Stimulated activated naive CD4-positive, alpha-beta T cell treated with Interleukin-2 at 50 U/mL for 16 hours (primary cell): ENCODE measurements at places on chromosomes 2 and 18.

DNA sequence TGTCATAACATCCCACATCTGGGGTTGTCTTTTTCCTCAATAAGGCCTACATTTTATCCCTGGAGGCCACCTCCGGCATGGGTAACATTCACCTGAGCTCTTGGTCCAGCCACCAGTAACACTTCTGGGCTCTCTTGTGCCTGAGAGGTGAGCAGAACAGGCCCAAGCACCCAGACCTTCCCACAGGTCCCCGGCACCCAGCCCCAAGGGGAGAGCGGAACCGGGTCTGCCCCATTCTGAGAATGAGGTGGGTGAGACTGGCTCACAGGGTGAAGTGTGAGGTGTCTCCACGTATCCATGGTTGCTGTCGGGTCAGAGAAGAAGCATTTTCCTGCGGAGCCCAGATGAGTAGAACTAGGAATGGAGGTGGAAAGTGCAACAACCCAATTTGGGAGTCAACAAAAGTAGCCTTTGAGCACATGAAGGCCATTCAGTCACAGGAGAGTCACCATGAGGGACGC, 496.7 kb upstream of the MYT1L start:
- no peak for DNase-seq

- DNase-seq, result no peak
These were observed 428.7 kb upstream of the ACVR2A start for GRCh38 chr2:147416099-147416498.

DNA sequence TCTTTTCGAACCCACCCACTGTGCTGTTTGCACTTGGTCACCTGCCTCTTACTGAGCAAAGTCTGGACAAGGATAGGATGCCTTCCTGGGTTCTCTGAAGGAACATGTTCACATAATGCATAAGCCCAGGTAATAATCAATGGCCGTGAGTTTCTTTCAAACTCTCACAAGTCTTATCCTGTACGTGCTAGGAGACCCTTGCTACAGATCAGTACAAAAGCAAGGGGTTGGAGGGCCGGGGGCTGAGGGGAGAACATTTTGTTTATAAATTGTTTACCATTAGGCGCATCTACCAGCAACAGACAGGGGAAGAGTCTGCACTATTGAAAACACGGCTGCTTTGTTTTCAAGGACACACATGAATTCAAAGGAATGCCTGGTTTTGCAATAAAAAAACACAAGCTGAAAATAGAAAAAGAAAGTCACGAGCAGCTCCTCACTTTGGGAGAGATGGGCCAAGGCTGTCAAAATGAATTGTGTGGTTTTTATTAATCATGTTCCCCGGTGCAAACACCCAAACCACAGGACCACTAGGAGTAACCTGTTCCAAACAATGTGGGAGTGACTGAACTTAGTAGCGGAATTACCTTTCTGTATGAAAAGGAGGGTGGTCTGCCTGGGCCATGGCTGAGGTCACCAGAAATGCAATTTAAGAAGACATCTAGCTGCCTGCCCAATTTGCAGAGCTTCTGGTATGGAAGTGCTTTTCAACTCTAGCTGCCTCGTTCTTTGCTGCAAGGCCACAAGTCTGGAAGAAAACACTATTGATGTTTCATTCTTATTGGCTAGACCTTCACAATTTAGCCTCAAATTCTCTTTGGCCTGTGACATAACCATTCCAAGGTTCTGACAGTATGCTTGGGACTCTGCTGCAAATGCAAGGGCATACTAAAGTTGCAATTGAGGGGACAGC, 73.5 kb downstream of the CCBE1 start:
- DNase-seq, result no peak

GRCh38 chr2:152523091-152523490, 188.1 kb downstream of the FMNL2 start:
- DNase-seq, result no peak

GRCh38 chr2:164621764-164622105, 453 bp upstream of the GRB14 start:
- no peak for DNase-seq

- DNase-seq, result no peak
These were observed 31.3 kb upstream of the LINC00305 start for GRCh38 chr18:64180171-64180570.

DNA sequence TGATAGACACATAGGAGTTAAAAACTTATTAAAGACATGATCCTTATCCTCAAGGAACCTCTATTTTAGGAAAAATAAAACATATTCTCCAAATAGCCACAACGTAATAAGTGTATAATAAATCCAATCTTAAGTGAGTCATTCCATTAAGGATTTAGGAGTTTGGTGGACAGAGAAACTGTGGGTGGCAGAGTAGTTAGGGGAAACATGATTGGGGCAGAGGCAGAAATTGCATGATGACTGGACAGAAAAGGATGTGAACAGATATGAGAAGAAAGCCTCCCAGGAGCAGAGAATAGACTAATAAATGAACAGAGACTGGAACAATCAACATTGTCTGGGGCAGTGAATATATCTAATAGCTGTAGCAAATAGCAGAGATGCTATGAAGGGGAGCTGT, 48.1 kb upstream of the SIGLEC15 start:
- DNase-seq, result no peak

GRCh38 chr18:61308795-61309393, 24.3 kb upstream of the CDH20 start:
- no peak for DNase-seq

- DNase-seq, result no peak
These were observed 1.8 kb upstream of the FIGN start for GRCh38 chr2:163737563-163737962.

- DNase-seq, result peak; percentile 64
These were observed at the start of gene ARMC9 for GRCh38 chr2:231198291-231199173. ARMC9 (plus strand) TSS chr2:231198631; CDS start chr2:231206239, 7,608 bp downstream.

DNA sequence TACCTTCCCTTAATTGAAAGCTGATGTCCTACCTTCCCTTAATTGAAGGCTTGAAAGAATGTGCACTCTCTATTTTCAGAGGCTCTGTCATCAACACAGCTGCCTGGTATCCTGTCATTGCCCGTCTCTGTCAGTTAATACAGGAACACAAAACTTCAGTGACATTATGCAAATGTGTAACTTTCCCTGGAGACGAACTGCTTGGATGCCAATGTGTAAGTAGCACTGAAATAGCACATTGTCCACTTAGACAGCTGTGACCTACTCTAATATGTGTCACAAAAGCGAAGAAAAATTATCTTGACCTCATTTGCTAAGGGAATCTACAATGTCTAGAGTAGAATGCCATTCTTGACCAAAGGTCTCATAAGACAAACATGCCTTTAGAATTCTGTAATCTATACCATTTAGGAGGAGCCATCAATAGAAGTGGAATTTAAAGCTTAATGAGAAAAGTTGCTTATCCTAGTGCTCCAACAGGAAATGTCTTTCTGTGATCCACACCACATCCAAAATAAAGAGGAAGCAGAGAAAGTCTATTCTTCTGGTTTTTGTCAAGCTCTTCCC, 138.1 kb downstream of the BARD1 start:
- DNase-seq, result no peak

- no peak for DNase-seq
These were observed 169.8 kb downstream of the MREG start for GRCh38 chr2:215843579-215843978.

DNA sequence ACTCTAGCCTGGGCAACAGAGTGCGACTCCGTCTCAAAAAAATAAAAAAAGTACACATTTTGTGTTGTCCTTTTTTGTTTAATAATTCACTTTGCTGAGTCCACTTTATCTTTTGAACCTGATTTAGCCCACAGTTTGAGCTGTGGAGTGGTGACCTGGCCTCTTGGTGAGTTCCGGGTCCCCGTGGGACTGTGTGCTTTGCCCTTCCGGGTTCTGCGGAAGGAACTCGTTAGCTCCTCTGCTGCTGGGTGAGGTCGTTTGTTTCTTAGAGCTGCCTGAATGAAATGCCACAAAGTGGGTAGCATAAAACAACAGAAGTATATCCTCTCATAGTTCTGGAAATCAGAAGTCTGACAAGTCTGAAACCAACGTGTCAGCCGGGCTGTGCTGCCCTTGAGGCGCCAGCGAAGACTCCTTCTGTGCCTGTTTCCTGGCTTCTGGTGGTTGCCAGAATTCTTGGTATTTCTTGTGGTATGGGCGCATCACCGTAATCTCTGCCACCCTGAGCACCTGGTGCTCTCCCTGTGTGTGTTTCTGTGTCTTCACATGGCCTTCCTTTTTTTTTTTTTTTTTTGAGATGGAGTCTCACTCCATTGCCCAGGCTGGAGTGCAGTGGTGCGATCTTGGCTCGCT, 3.5 kb downstream of the EFHD1 start:
- no peak for DNase-seq

DNA sequence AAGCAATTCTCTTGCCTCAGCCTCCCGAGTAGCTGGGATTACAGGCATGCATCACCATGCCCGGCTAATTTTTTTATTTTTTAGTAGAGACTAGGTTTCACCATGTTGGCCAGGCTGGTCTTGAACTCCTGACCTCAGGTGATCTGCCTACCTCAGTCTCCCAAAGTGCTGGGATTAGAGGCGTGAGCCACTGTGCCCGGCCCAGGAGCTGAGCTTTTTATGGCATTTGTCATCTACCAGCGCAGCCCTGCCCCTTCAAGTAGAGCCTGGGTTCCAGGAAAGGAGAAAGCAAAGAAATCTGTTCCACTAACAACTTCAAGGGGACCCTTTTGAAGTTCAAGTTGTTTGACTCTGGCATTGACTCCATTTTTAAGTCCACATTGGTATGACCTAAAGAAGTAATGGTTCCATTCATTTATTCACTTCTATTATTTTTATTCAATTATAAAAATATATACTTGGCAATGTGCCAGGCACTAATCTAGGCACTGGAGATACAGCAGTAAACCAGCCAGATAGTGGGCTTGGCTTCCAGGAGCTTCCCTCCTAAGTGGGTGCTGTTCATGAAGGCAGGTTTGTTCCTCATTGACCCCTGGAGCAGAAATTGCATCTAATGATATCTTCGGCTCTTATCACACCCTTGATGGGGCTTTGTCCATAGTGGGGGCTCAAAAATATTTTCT, 8.0 kb upstream of the SFTPB start:
- DNase-seq, result no peak

- no peak for DNase-seq
These were observed 63.0 kb upstream of the STPG4 start for GRCh38 chr2:47218066-47218581.

GRCh38 chr2:74131901-74132300, 15.8 kb downstream of the BOLA3 start:
- no peak for DNase-seq

GRCh38 chr18:55588870-55589595, 1.0 kb upstream of the TCF4 start:
- DNase-seq, result no peak

GRCh38 chr18:49638891-49639557, 77.2 kb downstream of the LIPG start:
- DNase-seq, result no peak

DNA sequence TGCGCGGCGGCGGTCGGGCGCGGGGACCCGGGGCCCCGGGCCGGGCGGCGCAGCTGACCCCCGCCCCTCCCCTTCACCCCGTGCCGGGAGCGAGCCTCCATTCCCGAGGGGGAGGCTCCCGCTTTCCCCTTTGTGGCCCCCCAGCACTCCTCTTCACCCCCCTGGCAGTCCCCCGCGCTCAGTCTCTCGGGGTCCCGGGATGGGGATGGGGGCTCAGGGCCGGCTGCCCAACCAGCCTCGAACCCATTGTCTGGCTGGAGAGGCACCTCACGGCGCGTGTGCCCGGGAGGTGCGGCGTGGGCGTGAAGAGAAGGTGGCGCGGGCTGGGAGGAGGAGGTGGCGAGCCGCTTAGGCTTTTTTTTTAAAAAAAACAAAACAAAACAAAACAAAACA, 748 bp downstream of the FMNL2 start:
- no peak for DNase-seq
